ENCODE measurements at places on chromosomes 1 and 21. TPM values are rescaled to one million over a fixed set of nuclear protein-coding genes. Genes with fewer than 3 reads are reported as not detected.

GRCh38 chr21:46067505-46068201 is 30.3 kb upstream of the COL6A2 start:
- DNase-seq = no peak

DNA sequence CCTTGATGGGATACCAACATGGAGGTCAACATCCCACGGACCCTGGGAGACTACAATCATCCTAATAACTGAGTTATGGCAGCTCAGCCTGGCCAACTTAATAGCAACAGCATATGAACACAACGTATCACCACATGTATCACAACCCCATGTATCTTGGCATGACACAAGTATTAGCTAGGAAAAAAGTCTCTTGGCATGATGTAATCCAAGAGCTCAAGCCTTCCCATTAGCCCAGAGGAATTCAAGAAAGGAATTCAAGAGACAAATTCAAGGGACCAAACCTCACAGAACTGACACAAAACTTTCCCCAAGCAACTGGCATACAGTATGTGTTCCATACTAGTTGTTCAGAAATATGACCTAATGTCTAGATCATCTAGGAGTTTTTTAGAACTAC is 100.9 kb upstream of the HMGB4 start:
- no peak for DNase-seq

- no peak for DNase-seq
Measured at GRCh38 chr21:43585514-43585913, 73.8 kb downstream of the HSF2BP start.

DNA sequence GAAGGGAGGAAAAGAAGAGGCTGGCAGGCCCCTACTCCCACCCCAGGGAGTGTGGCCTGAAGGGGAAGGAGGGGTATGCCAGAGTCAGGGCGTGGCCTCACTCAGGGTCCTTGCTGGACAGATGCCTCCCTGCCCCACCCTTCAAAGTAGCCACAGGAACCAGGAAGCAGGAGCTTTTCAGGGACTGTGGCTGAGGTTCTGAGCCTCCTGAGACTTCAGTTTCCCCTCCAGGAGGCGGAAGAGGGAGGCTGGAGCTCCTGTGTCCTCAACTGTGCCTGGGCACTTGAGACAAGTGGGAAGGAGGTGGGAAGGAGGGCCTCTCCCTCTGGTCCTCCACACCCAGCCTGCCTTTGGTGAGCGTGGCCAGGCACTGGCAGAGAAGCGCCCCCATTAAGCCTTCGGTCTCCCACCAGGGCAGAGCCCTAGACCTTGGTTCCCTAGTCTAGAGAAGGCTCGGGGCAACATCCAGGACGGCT is 5.3 kb downstream of the CELSR2 start:
- DNase-seq = no peak

DNA sequence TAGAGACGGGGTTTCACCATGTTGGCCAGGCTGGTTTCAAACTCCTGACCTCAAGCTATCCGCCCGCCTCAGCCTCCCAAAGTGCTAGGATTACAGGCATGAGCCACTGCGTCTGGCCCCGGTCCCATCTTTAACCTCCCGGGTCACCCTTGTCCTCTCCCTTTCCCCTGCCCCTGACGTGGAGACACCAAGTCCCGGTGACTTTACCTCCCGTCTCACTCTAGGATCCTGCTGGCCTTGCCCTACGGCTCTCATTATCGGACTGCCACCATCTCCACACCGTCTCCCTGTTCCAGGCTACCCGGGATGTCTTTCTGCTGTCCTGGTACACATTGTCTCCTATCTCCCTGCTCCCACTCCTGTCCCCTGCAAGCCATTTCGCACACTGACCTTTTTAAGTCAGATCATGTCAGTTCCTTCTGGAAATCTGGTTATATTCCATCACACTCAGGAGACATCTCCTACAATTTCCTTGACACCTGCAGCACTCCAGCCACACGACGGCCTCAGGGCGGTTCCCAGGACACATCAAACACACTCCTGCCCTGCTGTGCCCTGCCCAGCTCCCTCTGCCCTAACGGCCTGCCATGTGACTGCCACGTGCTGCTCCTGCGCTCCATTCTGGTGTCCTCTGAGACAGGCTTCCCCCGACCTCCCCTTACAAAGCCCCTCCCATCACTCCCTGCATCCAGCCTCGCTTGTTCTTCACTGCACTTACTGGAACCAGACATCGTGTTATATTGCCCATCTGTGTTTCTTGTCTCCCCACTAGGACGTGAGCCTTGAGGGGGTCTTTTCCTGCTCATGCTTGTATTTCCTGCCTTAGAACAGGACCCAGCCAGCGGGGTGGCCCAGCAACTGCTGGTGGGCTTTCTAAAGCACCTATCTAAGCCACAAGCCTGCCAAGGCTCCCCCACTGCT is 32.7 kb downstream of the TTC39A start:
- DNase-seq = no peak

DNA sequence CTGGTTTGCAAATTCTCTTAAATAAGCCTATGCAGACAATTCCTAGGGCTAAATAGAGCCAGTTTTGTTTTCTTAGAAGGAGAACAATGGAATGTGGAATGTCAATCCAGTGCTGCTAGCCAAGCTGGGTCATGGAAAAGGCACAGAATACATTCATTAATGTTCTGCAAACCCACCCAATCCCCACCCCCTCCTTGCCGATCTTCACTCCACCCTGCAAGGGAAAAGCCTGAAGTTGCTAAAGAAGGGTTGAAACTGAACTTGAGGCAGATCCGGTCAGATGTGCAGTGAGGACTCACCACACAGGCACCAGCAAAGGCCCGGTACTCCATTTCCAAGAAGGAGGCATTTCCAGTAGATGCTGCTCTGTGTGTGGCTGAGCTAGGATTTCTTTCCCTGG is 179.6 kb downstream of the PLPP3 start:
- no peak for DNase-seq

DNA sequence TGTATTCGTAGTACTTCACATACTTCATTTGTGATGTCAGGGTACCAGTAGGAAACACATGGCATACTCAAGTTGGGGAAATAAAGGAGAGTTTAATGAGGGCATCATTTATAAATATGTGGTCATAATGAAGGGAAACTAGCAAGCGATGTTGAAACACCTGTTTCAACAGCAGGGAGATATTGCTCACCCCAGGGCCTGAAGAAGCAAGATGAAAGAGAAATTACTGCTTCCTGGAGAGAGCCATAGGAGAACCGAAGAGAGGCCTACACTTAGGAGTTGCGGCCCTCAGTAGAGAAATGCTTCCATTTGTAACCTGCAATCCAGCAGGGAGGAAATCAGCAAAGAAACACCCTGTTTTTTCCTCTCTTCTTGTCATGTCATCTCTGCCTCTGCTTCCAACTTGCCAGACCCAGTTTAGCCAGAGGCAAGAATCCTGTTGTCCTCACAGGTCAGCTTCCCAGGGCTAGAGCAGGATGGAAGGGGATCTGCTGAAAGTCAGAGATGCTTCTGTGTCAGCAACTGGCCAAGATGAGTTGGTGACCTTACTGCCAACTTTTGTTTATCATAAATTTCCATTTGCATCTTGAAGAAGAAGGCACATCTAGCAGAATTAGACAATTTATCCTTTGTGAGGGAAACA is 67.6 kb upstream of the TSPAN2 start:
- DNase-seq = no peak

DNA sequence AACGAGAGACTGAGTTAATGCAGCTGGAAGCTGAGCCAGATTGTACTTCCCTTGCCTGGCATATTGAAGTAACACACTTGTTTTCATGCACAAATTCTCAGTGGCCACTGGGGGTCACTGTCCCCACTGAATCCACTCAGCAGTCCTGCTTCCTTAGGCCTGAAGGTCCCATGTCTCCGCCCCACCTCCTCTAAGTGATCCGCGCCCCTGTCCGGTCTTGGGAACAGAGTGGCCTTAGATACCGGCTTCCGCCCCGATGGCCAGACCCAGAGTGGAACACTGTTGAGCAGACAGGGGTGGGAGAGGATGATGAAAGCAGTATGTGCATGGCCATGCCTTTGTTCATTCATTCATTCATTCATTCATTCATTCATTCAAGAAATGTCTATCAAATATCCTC is 34.8 kb downstream of the CHAF1B start:
- peak; percentile 72 for DNase-seq

DNA sequence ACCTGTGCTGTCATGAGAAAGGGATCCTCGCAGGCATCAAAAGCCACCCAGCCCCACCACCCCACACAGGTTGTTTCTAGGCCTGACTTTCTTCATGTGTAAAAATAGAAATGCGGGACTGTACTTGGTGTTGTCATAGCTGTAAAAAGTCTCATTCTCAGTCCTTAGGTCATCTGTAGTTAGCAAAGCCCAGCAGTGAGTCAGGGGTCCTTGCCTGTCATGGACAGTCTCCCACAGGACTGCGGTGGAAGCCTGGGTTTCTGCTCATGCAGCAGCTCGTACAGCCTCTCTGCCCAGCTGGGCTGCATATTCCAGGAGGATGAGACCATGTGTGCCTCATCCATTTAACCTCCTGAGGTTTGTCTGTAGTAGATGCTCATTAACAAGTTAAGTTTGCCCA is 58.2 kb downstream of the MRPS6 start:
- no peak for DNase-seq

DNA sequence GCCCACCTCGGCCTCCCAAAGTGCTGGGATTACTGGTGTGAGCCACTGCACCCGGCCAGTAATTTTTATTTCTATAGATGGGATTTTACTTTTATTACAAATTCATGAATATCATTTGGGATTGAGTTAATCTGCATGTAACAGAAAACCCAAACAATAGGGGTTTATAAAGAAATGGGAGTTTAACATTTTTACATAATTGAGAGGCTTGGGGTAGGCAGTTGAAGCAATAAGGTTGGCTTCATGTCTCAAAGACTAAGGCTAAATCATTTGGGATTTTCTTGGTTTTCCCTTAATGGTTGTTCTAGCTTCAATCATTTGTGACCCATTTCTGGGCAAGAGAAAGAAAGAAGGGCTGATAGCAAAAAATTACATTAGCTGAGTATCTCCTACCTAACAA is 118.7 kb upstream of the FOXD3 start:
- DNase-seq = no peak

GRCh38 chr1:68808351-68808750 is 311.5 kb upstream of the DEPDC1 start:
- no peak for DNase-seq

DNA sequence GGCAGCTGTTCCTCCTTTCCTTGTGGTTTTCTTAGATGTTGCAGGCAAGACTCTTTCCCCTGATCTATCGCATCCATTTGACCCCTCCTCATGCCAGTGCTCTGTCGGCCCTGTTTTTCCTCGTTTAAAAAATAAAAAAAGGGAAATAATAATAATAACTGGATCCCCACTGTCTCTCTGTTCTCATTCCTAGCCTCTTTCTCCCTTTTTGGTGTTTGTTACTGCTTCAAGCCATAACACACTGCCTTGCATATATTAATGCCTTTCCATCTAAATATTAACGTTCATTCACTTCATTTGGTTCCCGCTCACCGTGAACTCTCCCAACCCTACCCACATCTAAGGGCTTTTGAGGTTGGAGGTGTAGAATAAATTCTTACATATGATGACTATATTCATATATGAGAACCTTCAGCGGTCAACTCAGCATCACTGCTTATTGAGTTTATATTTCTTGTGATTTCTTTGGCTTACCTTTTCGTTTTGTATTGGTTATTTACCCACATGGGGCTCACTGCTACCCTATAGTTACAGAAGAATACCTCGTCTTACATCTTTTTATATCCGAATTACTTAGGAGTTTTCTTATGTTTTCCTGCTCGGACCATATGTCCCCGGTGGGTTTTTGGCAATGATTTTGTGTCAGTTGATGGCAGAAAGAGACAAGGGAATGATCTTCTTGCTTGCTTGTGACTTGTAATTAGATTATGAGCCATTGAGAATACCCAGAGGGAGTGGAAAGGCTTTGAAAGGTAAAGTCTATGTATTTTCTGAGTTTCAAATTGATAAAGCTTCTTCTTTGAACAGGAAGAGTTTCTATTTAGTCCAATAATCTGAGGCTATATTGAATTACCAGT is 805 bp downstream of the ATG4C start:
- no peak for DNase-seq

- DNase-seq = no peak
Measured at GRCh38 chr1:198716051-198716450, 77.2 kb downstream of the PTPRC start.

DNA sequence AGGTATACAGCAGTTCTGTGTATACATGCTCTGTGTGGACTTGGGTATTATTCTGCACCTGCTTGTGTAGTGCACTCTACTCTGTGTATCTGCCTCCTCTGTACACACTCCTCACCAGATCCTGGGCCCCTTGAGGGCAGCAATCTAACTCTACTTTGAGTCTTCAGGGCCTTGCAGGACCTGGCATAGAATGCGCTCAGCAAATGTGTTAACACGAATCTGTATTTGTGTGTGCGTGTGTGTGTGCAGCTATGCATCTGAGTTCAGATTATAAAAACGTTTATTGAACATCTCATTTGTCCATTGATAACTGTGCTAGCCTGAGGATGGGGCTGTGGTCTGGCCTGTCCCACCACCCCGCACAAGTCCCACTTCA is 3.9 kb upstream of the MEF2D start:
- DNase-seq = no peak

GRCh38 chr1:192438737-192439136 is 121.9 kb downstream of the RGS21 start:
- DNase-seq = no peak

GRCh38 chr1:94973309-94973922 is 46.5 kb upstream of the CNN3 start:
- DNase-seq = no peak

GRCh38 chr1:51524817-51525216 is 5.8 kb upstream of the EPS15 start:
- DNase-seq = no peak

GRCh38 chr1:5954964-5955363 is 37.3 kb downstream of the NPHP4 start:
- DNase-seq = no peak

DNA sequence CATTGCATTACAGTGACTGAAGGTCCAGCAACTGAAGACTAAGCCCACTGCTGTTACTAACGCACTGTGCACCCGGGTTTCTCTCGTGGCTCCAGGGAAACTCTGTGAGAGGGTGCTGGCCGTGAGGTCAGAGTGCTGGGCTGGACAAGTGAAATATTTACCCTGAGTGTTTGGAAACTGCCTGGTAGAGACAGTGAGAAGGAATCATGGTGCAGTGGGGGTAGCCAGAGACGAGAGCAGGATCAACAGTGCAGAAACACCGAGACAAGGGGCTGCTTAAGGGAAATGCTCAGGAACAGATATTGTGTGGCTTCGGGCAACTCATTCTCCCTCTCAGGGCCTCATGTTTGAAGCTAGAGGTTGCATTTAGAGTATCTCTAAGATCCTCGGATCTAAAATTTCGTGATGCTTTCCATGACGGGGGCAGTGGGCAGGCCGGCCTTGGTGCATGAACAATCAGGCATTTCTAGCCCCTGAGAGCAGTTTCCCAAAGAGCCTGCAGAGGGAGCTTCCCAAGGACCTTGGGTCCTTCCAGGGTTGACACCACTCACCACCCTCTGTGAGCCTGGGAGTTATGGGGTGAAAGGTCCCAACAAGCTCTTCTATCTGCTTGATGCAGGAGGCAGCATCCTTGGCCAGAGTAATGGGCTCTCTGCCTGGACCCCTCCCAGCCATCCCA is 9.7 kb downstream of the CD2 start:
- no peak for DNase-seq

GRCh38 chr1:163307479-163308171 is 14.1 kb upstream of the NUF2 start:
- DNase-seq = no peak

The OR2M3 gene
- not detected for total RNA-seq

The GJA5 gene
- 37.3 TPM for total RNA-seq

The SYT11 gene
- 0.14 TPM for total RNA-seq

The RRAGC gene
- 7.9 TPM for total RNA-seq

The HMGN1 gene
- total RNA-seq = 201 TPM

The CD244 gene
- total RNA-seq = not detected

The DNALI1 gene
- not detected for total RNA-seq

The S100A9 gene
- total RNA-seq = 2.3 TPM

The THEM5 gene
- total RNA-seq = not detected

The MMP23B gene
- total RNA-seq = 0.78 TPM

The S100A8 gene
- not detected for total RNA-seq

The PKLR gene
- not detected for total RNA-seq

Data from NCI-H460 (cell line).